Mammary epithelial cell (primary cell): ENCODE measurements at places on chromosomes 16 and 17. TPM values are rescaled to one million over a fixed set of nuclear protein-coding genes. Genes with fewer than 3 reads are reported as not detected.

DNA sequence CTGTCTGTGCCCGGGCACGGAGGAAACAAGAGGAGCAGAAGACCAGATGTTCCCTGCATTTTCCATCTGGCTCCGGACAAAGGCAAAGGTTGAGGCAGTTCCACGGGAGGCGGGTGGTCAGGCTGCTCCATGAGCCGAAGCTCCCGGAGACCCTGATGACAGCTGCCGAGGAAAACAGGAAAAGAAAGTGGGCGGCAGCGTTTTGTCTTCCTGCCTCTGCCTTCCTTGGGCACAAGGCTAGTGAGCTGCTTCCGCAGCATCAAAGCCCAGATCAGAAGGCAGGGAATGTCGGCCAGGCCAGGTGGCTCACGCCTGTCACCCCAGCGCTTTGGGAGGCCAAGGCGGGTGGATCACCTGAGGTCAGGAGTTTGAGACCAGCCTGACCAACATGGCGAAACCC, 16.2 kb downstream of the SLC43A2 start:
- DNase-seq = no peak

- no peak for DNase-seq
Observed at GRCh38 chr17:37168731-37169353, 206.9 kb upstream of the C17orf78 start.

FOXN1 gene
- not detected for total RNA-seq

- DNase-seq = peak; percentile 10
Observed at GRCh38 chr17:43644081-43644480, 17.6 kb downstream of the MEOX1 start.

MRPS7 gene
- 55.5 and 61.5 TPM in 2 replicates for total RNA-seq

DNA sequence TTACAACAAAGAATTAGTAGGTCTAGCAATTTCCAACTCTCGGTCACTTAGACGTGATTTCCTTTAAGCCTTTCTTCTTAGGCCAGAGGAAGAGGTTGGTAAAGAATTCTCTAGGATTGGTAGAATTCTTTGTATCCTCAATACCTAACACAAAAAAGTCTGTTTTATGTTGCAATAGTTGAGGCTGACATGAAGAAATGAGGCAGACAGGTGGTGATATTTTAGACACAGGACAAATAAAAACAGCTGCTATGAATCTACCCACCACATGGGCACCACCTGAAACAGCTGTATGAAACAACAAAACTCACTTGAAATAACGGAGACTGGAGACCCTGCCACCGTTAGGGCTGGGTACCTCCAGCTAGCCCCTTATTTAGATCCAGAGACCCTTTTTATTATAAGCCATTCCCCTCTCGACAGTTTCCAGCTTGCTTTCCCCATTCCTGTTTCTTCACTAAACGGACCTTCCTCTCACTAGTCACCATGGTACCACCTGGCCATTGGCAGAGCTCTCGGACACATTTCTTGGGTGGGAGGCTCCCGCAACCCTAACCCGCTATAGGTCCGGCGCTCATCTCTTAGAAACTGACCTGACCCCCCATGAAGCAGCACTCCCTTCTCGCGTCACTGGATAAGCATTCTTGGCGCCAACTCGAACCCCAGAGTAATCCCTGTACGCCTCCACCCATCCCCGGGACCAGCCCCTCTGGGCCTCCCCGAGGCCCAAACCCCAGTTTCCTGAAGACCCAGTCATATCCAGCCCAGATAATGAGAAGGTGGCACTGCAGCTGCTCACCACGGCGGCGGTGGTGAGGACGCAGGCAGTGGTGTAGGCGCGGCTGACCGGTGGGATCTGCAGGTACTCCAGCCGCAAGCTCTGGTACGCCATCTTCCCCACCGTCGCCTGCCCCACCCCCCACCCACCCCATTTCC, at the start of gene DERL2:
Gene DERL2 (minus strand): TSS at position 909 of the 936 bp plus-strand sequence. CDS start 17 bp downstream, at position 892.
- DNase-seq = peak; percentile 3

DNA sequence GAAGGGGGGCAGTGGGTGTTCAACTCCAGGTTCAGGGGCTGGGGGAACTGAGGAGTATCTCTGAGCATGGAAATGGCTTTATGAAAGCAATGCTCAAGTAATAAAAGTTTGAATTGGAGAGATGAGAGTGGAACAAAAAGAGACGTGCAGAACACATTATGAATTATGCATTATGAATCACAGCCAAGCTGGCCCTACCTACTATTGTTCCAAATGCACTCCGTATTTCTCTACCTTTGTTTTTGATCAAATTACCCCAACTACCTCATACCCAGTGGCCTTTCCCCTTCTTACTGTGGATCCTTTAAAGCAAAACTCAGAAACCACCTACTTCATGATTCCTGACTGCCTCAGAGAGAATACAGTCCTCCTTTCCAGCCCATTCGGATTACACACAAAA, 38.1 kb downstream of the TEKT3 start:
- DNase-seq = no peak

DNA sequence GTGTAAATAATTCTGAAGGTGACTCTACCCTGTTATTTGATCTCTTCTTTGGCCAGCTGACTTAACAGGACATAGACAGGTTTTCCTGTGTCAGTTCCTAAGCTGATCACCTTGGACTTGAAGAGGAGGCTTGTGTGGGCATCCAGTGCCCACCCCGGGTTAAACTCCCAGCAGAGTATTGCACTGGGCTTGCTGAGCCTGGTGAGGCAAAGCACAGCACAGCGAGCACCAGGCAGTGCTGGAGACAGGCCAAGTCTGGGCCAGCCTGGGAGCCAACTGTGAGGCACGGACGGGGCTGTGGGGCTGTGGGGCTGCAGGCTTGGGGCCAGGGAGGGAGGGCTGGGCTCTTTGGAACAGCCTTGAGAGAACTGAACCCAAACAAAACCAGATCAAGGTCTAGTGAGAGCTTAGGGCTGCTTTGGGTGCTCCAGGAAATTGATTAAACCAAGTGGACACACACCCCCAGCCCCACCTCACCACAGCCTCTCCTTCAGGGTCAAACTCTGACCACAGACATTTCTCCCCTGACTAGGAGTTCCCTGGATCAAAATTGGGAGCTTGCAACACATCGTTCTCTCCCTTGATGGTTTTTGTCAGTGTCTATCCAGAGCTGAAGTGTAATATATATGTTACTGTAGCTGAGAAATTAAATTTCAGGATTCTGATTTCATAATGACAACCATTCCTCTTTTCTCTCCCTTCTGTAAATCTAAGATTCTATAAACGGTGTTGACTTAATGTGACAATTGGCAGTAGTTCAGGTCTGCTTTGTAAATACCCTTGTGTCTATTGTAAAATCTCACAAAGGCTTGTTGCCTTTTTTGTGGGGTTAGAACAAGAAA, 5.1 kb downstream of the STH start:
- no peak for DNase-seq

DNA sequence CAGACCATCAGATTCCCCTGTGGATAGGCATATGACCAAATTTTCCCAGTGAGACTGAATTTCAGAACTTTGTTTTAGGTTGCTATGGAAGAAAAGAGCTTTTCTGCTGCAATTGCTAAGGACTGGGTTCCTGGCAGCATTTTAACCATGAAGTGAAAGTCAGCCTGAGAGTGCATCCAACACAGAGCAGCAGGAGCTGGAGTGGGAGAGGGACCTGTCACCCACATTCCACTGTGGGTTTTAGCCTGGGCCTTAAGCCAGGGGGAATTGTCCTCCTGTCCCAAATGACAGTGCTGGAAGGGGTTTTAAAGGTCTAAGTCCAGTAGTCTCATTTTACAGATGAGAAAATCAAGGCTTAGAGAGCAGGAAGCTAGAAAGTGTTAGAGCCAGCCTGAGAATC, 203.5 kb upstream of the N4BP1 start:
- no peak for DNase-seq

- no peak for DNase-seq
Observed at GRCh38 chr16:85187447-85187846, 75.2 kb upstream of the CIBAR2 start.

GRCh38 chr17:74063439-74063838, 140.0 kb upstream of the RPL38 start:
- DNase-seq = no peak
